NCI-H460 (cell line): ENCODE measurements at places on chromosomes 12 and 14.

GRCh38 chr14:34322940-34323418, 139.1 kb downstream of the SPTSSA start:
- DNase-seq = peak; percentile 72

DNA sequence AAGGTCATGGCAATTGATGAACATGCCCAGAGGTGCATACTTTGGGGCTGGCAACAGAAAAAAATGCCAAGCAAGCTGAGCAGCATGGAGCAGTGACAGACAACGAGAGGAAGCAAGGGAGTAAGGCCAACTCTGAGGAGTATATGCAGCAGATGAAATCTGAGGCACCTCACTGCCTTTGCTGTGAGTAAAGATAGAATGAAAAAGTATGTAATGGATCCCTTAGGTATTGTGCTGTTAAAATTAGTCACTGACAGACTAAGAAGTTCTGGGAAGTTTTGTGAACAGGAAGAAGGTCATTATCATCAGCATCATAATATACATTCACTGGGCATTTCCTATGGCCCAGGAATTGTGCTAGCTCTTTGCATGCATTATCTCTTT, 269.9 kb downstream of the DUSP6 start:
- DNase-seq = no peak

DNA sequence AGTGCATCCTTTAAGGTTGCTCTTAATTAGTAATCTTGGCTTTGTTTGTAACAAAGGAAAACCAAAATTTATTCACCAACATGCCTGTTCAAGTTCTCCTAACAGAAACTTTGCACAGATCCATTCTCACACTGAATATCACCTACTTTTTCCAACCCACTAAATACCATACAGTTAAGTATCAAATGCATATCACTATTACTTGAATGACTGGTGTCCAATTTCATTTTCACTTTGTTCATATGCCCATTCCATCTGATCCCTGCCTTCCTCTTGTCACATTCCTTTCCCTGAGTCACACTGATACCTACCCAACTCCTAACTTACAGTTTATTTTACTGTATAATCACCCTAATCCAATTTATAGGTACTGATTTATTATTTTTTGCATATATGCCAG, 286.4 kb downstream of the NELL2 start:
- DNase-seq = no peak

- DNase-seq = no peak
Observed at GRCh38 chr12:131615326-131616042, 95.4 kb upstream of the SFSWAP start.

DNA sequence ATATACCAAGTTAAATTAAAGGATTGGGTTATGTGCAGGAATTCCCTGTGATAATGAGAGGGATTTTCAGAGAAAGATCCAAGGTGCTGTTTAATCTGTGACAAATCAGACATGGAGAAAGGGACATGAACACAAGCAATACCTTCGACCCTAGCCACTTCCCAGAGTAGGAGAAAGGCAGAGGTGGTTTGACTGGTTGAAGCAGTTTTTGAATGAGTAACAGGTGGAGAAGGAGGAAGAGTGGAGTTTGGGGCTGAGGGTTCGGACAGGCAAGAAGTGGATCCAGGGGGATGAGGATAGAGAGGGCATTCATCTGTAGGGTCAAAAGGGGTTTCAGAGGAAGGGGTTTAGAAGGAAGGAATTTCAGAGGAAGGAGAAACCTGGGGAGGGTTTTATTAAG, 27.4 kb upstream of the A2M start:
- DNase-seq = no peak

- DNase-seq = no peak
Observed at GRCh38 chr12:93108985-93109384, 179.9 kb upstream of the EEA1 start.

DNA sequence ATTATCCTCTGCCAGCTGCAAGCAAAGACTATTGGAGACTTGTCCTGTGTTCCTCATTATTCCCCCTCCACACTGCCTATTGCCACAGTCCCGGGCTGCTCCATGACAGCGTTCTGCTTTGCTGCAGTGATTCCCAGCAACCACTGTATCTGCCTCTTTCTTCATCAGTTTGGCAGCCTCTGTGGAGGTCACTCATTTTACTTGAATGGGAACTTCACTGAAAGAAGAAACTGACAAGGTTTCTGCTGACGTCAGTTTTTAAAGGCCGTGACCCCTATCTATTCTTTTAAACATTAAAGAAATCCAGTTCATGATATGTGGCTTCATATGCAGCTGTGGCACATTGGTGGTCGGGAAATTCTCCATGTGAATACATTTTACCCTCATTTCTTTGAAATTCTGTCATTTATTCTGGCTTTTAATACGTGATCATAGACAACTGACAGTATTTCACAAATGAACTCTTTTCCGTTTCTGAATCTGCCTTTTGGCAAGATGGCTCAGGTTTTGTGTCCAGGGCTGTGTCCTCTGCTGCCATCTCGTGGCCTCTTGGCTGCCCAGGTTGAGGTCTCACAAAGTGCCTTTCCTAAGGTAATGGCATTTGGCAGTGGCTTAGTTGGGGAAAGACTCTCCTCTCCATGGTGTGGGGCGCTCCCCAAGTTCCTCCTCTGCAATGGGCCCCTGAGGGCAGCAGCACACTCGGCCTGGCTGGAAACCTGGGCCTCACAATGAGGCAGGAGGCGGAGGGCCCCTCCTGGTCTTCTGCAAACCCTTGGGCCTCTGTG, 5.8 kb downstream of the TMEM253 start:
- DNase-seq = peak; percentile 88

- DNase-seq = no peak
Observed at GRCh38 chr12:93323625-93324329, 53.9 kb upstream of the NUDT4 start.
